Fibroblast of mammary gland (primary cell): ENCODE measurements at places on chromosomes 2 and 18.
A peak's percentile ranks its signal among the peaks of the same experiment; 100 is the strongest.

GRCh38 chr18:57273194-57273593 lies 79.2 kb upstream of the ST8SIA3 start:
- no peak for DNase-seq

- peak; percentile 17 for DNase-seq
Measured at GRCh38 chr2:218516614-218517013, 51.5 kb downstream of the USP37 start.

DNA sequence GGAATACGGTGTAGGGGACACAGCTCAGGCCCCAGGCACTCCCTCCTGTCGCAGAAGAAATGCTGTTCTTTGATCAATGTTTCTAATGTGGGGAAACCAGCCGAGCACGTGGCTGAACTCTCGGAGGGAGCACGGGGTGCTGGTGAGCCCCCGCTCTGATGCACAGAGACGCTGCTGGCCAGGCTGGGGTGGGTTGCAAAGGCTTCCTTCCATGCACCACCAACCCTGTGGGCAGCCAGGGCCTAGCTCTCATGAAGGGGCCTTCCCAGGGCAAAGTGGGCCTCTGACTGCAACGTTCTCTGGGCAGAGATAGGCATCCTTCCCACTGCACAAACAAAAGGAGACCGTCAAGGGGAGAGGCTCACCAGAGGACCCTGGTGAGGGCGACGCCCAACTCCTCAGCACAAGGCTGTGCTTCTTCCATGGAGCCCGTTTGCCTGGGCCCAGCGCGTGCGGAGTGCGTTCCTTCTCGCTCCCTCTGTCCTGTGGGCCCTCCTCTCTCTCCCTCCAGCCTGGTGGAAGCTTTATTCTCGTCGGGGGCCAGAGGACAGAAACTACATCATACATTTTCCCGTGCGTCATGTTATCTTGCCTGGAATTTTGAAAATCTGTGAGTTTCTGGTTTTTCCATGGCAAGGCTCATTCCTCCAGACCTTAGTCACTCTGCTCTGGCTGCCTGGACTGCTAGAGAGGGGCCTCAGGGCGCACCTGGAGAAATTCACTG lies 61.1 kb upstream of the SP3 start:
- peak; percentile 65 for DNase-seq

- DNase-seq, result no peak
Measured at GRCh38 chr2:36469106-36469477, 113.5 kb downstream of the CRIM1 start.

DNA sequence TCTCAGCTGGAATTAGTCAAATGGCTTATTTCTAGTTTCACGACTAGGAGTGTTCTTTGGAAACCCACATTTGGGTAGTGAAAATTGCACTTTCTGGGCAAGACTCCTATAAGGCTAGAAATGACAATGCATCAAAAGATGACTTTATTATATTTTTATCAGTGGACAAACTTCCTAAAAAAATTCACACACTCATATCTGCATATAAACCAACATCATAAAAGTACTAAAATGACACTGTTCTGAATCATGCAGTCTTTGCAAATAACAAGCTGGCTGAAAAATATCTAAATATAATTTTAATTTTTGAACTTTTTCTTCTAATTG lies 17.6 kb downstream of the MXD1 start:
- no peak for DNase-seq

GRCh38 chr2:239305771-239306170 lies 95.0 kb downstream of the HDAC4 start:
- DNase-seq, result no peak

- no peak for DNase-seq
Measured at GRCh38 chr2:20122864-20123263, 71.4 kb upstream of the LAPTM4A start.

DNA sequence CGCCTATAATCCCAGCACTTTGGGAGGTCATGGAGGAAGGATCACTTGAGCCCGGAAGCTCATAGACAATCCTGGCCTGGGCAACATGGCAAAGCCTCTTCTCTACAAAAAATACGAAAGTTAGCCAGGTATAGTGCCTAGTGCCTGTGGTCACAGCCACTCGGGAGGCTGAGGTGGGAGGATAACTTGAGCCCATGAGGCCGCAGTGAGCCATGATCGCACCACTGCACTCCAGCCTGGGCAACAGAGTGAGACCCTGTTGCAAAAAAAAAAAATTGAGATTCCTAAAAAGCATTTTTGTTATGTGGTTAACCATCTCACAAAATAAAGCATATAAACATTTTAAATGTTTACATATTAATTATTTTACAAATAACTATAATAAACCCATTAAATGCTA lies 13.9 kb downstream of the PCBP1 start:
- no peak for DNase-seq

GRCh38 chr2:172848519-172848918 lies 112.9 kb downstream of the RAPGEF4 start:
- DNase-seq, result no peak

DNA sequence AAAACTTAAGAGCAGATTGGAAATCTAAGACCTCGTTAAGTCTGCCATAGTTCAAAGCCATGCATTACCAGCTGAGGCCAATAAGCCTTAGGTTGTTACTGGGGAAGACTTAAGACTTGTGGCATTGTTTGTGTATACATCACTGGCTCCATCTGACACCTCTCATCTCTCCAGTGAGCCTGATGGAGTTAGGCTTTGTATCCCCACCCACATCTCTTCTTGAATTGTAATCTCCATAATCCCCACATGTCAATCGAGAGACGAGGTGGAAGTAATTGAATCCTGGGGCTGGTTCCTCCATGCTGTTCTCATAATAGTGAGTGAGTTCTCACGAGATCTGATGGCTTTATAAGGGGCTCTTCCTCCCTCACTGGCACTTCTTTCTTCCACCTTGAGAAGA lies 404.6 kb downstream of the ARHGAP15 start:
- no peak for DNase-seq

DNA sequence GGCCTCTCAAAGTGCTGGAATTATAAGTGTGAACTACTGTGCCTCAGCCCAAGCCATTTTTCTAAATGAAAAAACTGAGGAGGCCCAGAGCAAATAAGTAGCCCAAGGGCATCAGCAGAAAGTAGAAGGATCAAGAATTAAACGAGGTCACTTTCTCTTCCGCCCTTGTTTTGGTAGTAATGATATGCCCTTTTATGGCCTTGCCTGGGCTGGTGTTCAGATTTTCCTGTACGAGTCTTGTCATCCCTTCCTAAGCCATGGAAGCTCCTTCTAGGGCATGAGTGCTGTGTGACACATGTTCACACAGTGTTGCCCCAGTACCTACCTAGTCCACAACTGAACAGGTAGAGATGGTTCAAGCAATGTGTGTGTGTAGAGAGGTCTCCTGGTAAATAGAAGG lies 6.6 kb downstream of the HPCAL1 start:
- no peak for DNase-seq

DNA sequence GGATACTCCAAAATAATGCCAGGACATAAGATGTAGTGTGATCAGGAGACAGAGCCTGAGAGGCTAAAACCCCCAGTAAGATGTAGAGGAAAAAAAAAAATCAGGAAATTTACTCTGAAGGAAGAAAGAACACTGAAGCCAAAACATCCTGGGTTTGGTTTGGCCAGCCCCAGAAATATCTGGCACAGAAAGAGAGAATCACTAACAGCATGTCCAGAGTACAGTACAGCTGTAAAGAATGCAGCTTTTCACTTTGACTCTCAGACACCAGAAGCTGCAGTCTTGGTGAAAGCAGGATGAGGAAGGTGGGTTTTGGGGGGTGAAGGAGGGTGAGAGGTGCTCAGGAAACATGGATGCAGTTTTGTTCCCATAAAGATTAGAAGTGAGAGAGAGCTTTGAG lies 1577.7 kb upstream of the ACVR2A start:
- peak; percentile 4 for DNase-seq

GRCh38 chr2:165530-165929 lies 98.3 kb downstream of the SH3YL1 start:
- DNase-seq, result no peak

GRCh38 chr18:58856881-58857280 lies 7.8 kb upstream of the ZNF532 start:
- DNase-seq, result peak; percentile 70

DNA sequence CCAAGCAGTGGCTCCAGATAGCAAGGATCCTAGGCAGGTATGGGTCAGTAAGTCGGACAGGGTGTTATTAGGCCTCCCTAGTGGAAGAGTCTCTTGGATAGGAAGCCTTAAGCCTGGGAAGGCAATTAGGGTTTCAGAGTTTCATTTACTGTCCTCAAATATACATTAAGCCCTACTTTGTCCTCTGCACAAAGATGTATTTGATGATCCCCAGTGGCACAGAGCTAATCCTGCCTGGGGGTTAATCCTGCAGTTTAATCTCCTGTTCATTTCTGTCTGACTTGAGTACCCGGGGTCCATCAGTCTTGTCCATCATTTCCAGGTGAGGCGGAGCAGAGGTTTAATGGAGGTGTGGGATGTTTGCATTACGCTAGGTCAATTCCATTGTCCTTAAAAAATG lies 62.0 kb downstream of the MTCL1 start:
- no peak for DNase-seq

DNA sequence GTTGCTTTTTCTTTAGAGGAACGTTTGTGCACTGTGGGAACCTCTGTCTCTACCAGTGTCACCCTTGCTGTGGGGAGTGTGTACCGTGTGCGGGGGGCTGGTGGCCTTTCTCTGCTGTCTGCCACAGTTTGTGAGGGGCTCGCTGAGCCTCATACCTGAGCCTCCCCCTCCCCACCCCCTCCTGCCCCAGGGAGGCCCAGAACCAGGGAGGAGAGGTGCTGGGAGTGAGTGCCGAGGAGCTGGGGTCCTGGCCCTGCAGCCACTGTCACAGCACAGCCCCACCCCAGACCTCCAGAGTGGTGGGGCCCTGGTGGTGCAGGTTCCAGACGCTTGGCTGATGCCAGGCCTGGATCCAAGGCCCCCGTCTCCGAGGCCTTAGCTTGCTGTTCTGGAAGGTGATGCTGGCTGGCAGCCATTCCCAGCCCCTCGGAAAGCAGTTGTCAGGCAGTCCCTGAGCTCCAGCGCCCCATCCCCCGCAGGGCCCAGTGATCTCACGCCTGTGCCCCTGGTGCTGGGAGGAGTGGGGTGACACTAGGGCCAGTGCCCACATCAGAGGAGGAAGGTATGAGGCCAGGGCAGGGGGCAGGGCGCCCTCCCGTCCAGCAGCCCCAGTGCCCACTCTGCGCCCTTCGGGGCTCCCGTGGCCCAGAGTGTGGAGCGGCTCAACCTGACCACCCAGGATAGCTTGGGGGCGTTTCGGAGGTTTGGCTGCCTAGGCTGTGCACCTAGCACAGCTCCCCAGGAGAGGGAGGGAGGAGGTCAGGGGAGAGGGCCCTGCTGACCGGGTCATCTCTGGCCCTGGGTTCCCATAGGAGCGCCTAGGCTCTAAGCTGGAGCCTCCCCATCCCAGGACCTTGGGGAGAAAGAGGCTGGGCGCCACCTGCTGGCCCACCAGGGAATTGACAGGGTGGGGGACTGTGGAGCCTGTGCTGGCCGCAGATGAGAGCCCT lies 53.0 kb upstream of the ALPP start:
- peak; percentile 25 for DNase-seq

GRCh38 chr2:222977121-222977520 lies 74.9 kb upstream of the KCNE4 start:
- DNase-seq, result no peak

GRCh38 chr2:186431306-186431705 lies 54.8 kb upstream of the ZC3H15 start:
- DNase-seq, result no peak

- DNase-seq, result peak; percentile 67
Measured at GRCh38 chr2:44957656-44958327, 16.3 kb downstream of the SIX3 start.

GRCh38 chr2:237512774-237513466 lies 25.9 kb downstream of the MLPH start:
- DNase-seq, result peak; percentile 88

DNA sequence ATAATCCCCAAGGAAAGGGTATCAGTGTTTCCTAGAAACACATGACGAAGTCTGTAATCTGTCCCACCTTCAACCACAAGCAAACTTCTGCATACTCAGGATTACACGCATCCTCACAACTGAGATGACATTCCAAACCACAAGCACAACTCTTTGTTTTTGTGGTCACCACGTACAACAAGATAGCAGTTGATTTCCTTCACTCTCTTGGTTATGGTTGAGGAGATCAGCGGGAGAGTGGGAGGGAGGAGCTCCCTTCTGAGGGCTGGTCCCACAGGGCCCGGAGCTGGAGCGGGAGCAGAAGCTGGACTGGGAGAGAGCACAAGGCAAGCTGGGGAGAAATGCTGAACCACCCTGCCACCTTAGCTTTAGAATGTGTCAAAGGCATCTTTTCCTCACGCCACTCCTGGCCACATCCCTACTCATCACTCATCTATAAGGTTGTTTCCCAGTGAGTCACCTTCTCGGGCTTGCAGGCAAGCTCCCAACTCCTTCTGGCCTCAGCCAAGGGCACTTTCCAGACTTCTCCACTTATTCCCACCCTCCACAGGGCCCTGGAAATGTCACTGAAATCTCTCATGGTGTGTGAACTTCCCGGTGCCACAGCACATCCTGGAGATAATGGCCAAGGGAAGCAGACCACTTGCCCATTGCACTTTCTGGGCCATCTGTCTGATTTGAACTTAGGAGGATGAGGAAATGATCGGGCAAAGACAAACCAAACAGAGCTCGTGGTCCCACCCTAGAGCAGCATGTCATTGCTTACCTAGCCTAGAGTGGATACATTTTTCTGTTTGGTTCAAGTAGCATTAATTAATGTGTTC lies 98.9 kb upstream of the LGALSL start:
- peak; percentile 89 for DNase-seq

GRCh38 chr2:30355306-30355705 lies 91.7 kb upstream of the LCLAT1 start:
- DNase-seq, result no peak

DNA sequence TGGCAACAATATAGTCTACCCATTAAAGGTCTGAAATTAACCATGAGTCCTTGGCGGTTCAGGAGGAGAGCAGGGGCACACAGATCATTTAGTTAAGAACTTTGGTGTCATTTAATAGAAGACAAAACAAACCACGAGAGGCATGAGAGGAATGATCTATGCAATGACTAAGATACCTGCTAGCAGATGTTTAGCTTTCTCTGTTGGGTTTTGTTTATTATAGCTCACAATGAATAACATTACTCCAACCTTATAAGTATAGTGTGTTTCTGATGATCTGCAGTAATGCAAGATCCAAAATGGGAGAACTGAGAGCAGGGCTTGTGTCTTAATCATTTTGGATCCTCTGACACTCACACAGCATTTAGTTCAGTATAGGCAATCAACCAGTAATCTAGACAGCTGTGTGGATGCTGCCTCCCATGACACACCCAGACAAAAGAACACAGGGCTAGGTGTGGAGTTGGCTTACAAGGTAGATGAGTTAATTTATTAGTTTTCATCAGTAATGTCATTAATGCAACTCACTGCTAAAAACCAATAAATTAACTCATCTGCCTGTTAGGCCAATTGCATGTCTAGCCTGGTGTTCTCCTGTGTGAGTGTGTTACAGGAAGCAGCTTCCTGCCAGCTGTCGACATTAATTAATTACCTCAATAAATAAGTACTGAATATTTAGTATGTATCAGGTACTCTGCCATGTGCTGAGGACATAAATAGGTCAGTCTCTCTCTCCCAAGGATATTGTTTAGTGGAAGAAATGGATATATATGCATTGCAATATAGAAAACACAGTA lies 92.3 kb downstream of the CLIP4 start:
- DNase-seq, result no peak

- DNase-seq, result no peak
Measured at GRCh38 chr18:58411323-58411722, 217.6 kb downstream of the ALPK2 start.
